Glutamatergic neuron (in vitro differentiated cells): ENCODE measurements at places on chromosomes 6 and 20. TPM values are rescaled to one million over a fixed set of nuclear protein-coding genes. Genes with fewer than 3 reads are reported as not detected.

- no peak overlapping the region for H3K4me3 ChIP-seq
- no peak overlapping the region for H3K27ac ChIP-seq
- H3K4me1 ChIP-seq: peaks cover 4% of the 10 kb centered on the region
- no peaks in the 10 kb centered on the region for H3K36me3 ChIP-seq
- no peak for DNase-seq
- H3K27me3 ChIP-seq: no peaks in the 10 kb centered on the region
Observed at GRCh38 chr6:142009647-142010046, 123.1 kb upstream of the GJE1 start.

DNA sequence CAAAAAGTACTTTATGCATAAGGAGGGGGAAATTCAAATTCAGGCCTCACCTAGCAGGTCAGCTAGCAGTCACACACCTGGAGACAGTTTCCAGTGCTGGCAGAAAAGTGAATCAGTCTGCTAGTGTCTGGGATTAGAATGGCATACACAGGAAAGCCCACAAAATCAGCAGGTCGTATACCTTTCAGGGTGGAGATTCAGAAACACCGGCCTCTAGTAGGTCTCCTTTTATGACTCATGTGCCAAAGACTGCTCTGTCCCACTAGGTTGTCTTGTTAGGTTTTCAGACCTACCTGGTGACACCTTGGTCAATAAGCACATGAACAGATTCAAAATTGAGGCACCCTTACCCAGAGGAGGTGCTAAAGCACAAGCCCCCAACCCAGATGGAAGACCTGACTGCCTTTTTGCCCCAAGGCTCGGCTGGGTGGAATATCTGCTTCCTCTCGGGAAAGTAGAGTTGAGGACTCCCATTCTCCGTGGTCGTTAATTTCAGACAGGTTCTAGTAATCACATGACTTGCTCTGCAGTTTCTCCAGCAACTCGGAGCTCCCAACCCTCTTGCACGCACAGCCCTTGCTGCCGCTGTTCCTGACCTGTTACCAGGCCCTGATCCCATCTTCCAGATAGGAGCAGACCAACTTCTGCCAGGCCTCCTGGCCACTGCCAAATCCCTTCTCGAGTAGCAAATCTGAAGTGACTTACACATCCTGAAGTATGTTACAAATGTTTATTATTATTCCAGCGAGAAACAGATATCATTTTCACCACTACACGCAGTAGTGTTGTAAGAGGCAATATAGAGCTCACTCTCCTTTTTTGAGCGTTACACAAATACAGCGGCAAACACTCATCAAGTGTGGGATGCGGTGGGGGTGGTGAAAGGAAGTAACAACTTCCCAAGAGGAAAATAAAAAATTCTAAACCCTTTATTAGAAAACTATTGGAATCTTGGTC, 46.6 kb downstream of the AGPAT4 start:
- peaks cover 31% of the 10 kb centered on the region for H3K4me1 ChIP-seq
- no peak for DNase-seq
- H3K27ac ChIP-seq: peak overlapping the region; percentile 60
- peak overlapping the region; percentile 50 for H3K4me3 ChIP-seq

The BPIFB2 gene
- not detected for total RNA-seq

GRCh38 chr6:6875818-6876470, 231.8 kb upstream of the RREB1 start:
- H3K36me3 ChIP-seq: no peaks in the 10 kb centered on the region
- DNase-seq: no peak
- H3K27me3 ChIP-seq: no peaks in the 10 kb centered on the region
- no peak overlapping the region for H3K4me3 ChIP-seq

GRCh38 chr6:21395121-21395520, 198.4 kb upstream of the SOX4 start:
- DNase-seq: no peak
- H3K36me3 ChIP-seq: peaks cover 6% of the 10 kb centered on the region
- no peak overlapping the region for H3K4me3 ChIP-seq
- no peaks in the 10 kb centered on the region for H3K27me3 ChIP-seq
- H3K4me1 ChIP-seq: no peaks in the 10 kb centered on the region
- H3K27ac ChIP-seq: no peak overlapping the region

- no peak for DNase-seq
- no peak overlapping the region for H3K27ac ChIP-seq
- no peak overlapping the region for H3K4me3 ChIP-seq
- H3K36me3 ChIP-seq: peaks cover 21% of the 10 kb centered on the region
- peaks cover 6% of the 10 kb centered on the region for H3K4me1 ChIP-seq
Observed at GRCh38 chr6:163470611-163471010, 56.1 kb downstream of the QKI start.

The NOTCH4 gene
- 4.9 TPM for total RNA-seq

The SLC52A3 gene
- total RNA-seq: not detected

The TCF21 gene
- total RNA-seq: not detected

DNA sequence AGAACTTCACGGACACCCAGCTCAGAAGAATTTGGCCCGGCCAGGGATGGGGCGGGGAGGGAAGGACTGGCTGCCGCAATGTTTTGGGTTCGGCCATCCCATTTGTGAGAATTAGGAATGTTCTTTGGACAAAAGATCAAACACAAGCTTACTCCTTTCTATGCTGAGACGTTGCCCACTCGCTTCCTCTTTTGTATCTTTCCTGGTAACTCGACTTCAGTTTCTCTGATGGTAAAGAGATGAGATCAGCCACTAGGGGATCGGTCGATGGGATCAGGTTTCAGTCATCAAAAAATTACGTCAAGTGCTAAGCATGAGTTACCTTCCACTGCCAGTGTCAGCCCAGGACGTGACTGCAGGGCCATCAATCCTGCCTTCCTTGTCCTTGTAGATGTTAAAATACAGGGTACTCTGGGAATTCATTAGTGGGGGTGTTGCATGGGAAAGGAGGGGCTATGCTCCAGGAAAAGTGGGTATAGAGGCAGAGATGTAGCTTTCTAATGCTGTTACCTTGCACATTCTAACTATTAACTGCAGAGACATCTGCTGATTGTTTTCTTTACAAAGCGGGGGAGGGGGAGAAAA, 190.2 kb downstream of the TSHZ2 start:
- H3K36me3 ChIP-seq: no peaks in the 10 kb centered on the region
- H3K27me3 ChIP-seq: no peaks in the 10 kb centered on the region
- H3K4me1 ChIP-seq: peaks cover 9% of the 10 kb centered on the region
- peak overlapping the region; percentile 49 for H3K27ac ChIP-seq

The SAMD5 gene
- total RNA-seq: 1.6 TPM

- DNase-seq: no peak
- no peaks in the 10 kb centered on the region for H3K27me3 ChIP-seq
- no peak overlapping the region for H3K27ac ChIP-seq
- no peaks in the 10 kb centered on the region for H3K36me3 ChIP-seq
Observed at GRCh38 chr20:40922865-40923264, 105.8 kb upstream of the TOP1 start.

The SRSF12 gene
- 12.1 TPM for total RNA-seq

- DNase-seq: no peak
- no peaks in the 10 kb centered on the region for H3K27me3 ChIP-seq
- peaks cover 11% of the 10 kb centered on the region for H3K4me1 ChIP-seq
Observed at GRCh38 chr6:119314885-119315272, 34.7 kb downstream of the MAN1A1 start.

The POM121L2 gene
- total RNA-seq: not detected

The TMC2 gene
- not detected for total RNA-seq

GRCh38 chr6:1328129-1328800, 16.4 kb downstream of the FOXQ1 start:
- DNase-seq: no peak
- peaks cover 6% of the 10 kb centered on the region for H3K27me3 ChIP-seq
- H3K36me3 ChIP-seq: peaks cover 15% of the 10 kb centered on the region
- no peak overlapping the region for H3K27ac ChIP-seq
- no peak overlapping the region for H3K4me3 ChIP-seq

DNA sequence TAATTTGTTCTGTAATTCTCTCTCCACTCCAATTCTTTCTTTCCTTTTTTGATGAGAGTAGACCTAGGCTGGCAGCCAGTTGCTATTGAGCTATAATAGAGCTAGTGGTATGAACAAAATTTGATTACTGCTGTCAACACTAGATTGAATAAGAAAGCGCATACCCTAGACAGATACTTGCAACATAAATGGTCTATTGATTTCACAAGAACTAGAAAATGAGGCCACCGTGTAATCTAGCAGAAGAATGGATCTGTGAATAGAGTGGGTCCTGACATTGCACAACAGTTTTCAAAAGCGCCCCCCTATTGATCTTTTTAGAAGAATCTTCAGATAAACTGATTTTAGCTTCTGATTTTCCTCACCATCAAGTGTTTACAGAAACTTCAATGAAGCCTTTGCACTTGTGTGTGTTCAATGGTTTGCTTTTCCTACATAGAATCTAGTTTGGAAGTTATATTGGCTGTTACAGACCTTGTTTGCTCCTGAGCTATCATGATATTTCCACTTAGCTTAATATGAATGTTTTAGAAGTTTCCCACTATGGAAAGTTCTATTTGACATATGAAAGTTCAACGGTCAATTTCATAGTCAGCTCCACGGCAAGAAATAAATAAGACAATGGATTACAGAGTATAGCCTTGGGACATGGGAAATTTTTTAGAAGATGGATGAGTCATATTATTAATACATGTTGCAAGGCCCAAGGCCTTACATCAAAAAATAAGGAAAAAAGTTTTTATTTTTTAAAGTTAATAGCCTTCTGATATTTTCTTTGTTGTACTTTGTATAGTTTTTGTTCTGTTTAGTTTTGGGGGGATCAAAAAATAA, 55.6 kb downstream of the UTRN start:
- H3K27me3 ChIP-seq: peaks cover 2% of the 10 kb centered on the region
- H3K27ac ChIP-seq: no peak overlapping the region
- H3K36me3 ChIP-seq: no peaks in the 10 kb centered on the region
- H3K4me1 ChIP-seq: no peaks in the 10 kb centered on the region
- H3K4me3 ChIP-seq: no peak overlapping the region

DNA sequence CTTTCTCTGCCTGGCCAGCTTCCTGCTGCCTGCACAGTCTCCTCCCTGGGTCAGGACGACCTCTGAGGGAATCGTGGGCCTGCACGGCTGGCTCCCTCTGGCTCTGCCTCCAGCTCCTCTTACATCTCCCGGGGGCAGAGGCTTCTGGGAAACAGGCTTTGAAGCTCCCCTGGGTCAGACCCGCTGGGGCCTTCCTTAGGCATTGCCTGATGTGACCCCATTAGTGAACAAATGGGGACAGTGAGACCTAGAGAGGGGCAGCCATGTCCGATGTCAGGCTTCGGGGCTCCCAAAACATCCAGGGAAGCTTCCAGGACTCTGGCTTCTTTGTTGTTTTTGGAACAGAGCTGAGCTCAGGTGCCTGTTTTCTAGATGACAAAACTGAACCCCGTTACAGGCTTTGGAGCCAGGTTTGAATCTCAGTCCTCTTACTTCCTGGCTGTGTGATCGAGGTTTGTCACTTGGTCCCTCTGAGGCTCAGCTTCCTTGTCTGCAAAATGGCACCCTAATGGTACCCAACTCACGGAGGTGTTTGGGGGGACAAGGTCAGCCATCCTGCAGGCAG, 94.3 kb downstream of the CEBPB start:
- H3K27me3 ChIP-seq: peaks cover 7% of the 10 kb centered on the region
- peak; percentile 38 for DNase-seq
- no peak overlapping the region for H3K4me3 ChIP-seq

DNA sequence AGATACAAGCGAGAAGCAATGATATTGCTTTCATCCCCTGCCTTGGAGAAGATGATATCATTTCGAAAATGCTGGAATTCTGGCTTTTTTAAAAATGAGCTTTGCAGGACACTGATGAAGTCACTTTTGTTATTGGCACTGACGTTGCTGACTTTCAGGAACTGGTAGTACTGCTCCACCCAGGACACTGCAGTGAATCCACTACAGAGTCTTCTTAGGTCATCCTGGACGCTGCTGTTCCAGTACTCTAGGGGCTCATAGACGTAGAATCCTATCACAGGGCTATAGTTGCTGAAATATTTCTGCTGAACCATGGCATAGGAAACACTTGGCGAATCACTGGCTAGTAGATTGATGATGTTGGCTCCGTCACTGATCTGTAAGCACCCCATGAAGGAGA, 97.2 kb downstream of the OPN5 start:
- H3K27ac ChIP-seq: no peak overlapping the region
- no peaks in the 10 kb centered on the region for H3K36me3 ChIP-seq
- no peak overlapping the region for H3K4me3 ChIP-seq
- DNase-seq: no peak
- H3K27me3 ChIP-seq: peaks cover 2% of the 10 kb centered on the region

DNA sequence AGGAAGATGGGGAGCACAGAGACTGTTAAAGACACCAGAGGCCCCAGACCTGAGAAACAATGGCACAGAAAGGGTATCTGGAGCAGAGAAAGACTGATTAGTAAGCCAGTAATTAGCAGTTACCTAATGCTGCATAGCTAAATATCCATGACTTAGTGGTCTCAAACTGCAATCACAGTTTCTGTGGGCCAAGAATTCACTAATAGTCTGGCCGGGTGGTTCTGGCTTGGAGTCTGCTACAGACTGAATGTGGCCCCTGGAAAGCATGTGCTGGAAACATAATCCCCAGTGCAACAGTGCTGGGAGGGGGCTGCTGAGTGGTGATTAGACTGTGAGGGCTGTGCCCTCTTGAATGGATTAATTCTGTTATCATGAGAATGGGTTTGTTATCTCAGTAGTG, 54.1 kb upstream of the VSX1 start:
- no peaks in the 10 kb centered on the region for H3K36me3 ChIP-seq
- H3K4me1 ChIP-seq: no peaks in the 10 kb centered on the region
- no peak overlapping the region for H3K27ac ChIP-seq
- no peak for DNase-seq
- H3K27me3 ChIP-seq: no peaks in the 10 kb centered on the region

The SAMD3 gene
- 1.6 TPM for total RNA-seq

The MAFB gene
- 4.6 TPM for total RNA-seq

- peaks cover 21% of the 10 kb centered on the region for H3K4me1 ChIP-seq
- no peak overlapping the region for H3K4me3 ChIP-seq
- no peak for DNase-seq
- H3K27ac ChIP-seq: no peak overlapping the region
Observed at GRCh38 chr20:19433371-19434350, 221.2 kb downstream of the SLC24A3 start.

DNA sequence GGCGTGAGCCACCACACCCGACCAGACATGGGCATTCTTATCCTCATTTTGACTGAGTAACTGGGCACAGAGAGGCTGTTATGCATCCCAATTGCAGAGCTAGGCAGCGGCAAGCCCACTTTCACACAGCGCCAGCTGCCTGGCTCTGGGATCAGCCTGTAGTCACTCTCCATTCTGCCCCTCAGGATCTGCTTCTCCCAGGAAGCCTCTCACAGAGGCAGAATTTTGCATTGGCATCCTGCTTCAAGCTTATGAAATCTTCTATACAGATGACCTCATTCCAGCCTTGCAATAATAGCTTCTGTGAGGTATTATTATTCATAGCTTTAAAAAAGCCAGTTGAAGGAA, 37.0 kb upstream of the IER3 start:
- no peak overlapping the region for H3K4me3 ChIP-seq
- DNase-seq: no peak
- no peak overlapping the region for H3K27ac ChIP-seq
- no peaks in the 10 kb centered on the region for H3K27me3 ChIP-seq
- H3K4me1 ChIP-seq: peaks cover 3% of the 10 kb centered on the region

DNA sequence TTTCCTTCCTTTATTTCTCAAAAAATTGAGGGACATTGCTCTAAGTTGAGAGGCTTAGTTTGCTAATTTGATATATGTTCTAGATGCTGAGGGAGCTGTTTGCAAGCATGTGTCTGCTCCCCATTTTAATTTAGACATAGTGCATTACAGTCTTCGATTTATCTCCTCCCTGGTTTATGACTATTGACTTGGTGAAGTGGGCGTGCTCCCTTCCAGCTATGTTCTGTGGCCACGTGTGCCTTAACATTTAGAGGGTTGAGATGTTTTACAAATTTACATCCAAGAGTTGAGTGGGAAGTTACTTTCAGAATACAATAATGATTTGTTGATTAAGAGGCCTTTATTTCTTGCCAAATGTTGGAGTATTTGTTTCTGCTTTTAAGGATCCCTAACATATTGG, 48.2 kb downstream of the KLHL32 start:
- H3K4me3 ChIP-seq: no peak overlapping the region
- no peaks in the 10 kb centered on the region for H3K36me3 ChIP-seq
- H3K4me1 ChIP-seq: peaks cover 8% of the 10 kb centered on the region
- no peaks in the 10 kb centered on the region for H3K27me3 ChIP-seq

The MCCD1 gene
- total RNA-seq: not detected
